Cerebellum (tissue), 4 donors: ENCODE measurements at places on chromosomes 7 and 10. TPM values are rescaled to one million over a fixed set of nuclear protein-coding genes. Genes with fewer than 3 reads are reported as not detected.

- DNase-seq: no peak
Measured at GRCh38 chr7:53811555-53812079, 730.6 kb upstream of the VSTM2A start.

DNA sequence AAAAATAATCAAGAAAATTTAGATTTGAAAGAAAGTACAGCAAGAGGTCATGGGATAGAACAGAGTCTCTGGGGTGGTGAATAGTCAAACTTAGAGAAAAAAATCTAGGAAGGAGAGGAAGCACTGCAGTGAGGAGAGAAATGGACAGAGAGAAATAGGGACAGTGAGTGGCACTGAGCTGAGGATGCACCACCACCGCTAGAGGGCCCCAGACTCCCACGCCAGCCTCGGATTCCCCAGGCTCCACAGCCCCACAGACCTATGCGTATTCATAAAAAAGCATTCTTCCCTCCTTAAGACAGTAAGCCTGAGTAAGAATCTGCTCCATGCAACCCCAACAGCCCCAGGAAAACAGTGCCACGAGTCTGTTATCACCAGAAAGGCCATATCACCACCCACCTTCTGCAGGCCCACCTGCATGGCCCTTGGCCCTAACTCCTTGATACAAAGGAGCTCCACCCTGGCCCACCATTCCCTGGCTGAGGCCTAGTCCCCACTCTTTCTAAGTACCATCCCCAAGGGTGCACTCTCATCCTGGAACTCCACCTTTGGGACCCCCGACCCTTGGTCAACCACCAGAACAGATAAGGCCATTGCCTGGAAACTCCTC, 91.0 kb downstream of the ALOX5 start:
- DNase-seq: peak; percentile 87

DNA sequence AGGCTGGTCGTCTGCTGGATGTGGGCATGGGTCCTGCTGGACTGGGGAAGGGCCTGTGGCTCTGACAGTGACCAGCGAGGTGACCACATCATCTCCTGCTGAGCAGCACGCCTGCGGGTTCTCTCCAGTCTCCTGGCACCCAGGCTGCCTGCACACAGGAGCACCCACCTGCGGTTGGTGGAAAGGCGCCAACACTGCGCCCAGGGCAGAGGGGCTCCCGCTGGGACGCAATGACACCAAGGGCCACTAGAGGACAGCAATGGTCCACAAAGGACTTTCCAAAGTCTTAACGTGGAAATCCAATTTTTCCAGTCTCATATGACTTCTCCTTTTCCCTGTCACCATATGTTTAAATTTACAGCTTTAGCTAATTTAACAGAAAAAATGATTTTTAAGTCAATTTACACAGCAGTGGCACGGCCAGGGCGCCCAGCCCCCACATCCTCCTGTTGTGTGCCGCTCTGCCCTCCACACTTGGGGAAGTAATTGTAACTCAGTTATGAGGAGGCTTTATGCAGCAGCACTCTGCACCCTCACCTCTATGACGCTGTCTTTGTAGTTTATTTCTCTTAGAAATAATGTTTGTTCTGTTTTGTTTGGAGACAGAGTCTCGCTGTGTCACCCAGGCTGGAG, 38.1 kb downstream of the CFAP46 start:
- DNase-seq: peak; percentile 77

DNA sequence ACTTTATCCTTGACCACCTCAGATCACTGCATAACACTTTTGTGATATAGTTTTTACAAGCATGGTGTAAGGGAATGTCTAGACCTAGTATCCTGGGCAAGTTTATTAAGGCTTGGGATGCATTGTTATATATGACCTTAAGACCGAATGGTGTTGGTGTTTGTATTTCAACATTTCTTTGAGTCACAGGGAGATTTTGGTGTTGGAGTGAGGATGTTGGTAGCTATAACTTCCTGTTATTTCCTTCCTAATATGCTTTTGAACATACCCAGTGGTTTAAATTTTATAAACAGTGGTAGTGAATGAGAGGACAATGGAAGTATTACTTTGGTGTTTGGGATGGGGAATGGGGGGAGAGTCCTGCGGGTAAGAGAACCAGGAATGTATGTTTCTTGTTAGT, 2.6 kb downstream of the EXOC4 start:
- no peak for DNase-seq

DNA sequence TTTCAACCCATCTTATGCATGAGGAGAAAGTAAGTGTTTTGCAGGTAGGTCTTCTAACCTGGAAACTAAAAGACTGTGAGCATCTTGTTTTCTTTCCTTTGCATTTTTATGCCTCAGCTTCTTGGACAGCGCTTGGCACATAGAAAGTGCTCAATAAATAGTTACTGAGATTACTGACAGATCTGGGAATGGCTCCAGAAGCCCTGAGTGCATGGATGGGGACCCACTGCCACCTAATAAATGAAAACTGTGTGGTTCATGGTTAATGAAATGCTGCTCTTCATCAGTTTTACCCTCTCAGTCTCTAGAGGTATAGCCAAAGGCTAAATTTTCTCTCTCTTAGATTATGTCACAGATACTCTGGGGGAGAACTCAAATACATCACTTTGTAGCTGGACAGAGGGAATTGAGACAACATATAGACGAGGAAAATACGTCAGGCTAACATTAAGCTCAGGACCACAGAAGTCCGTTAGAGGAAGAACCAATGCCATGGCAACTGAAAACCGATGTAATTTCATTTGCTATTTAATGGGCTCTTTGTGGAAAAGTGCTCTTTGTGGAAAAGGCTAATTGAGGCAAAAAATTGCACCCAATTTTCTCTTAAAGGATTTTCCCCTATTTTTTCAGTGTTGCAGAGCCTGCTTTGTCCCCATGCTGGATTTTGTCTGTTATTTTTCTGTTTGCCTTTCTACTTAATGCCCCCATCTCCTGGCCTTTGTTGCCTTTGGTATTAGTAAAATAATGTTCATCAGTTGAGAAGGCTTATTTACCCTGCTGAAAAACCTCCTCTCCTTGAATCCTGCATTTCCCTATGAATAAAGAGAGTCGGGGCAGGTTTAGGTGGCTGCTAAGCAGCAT, 17.8 kb downstream of the ASB4 start:
- no peak for DNase-seq

DNA sequence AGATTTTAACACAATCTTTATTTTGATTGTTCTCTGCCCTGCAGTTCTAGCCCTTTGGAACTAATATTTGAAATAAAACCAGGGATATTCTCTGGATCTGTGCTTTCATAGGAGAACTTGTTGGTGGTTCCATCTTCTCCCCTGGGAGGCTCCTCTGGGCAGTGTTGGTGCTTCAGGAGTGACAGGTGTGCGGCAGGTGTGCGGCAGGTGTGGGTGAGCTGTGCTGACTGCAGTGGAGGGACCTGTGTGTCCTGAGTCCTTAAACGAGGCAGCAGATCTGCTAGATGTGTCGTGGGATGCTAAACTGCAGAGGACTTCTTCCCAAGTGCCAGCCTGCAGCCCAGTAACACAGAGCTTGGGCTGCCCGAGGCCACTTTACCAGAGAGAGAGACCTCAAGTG, 98.4 kb downstream of the LYZL1 start:
- DNase-seq: no peak

DNA sequence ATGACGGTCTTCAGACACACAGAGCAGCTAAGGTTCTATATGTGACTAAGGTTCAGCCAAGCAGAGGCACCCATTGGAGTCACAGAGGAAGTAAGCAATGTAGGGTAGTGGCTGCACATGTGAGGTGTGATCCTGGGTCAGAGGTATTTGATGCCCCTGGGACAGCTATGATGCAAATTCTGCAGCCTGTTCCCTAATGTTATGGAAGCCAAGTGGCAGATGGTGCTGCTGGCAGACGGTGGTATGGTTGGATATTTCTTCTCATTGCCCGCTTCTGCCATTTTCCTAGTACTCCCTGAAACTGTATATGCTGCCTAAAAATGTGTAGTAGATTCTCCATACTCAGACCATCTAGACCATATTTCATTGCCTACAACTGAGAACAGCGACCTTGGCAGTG, 7.2 kb downstream of the TAS2R16 start:
- peak; percentile 34 for DNase-seq

DNA sequence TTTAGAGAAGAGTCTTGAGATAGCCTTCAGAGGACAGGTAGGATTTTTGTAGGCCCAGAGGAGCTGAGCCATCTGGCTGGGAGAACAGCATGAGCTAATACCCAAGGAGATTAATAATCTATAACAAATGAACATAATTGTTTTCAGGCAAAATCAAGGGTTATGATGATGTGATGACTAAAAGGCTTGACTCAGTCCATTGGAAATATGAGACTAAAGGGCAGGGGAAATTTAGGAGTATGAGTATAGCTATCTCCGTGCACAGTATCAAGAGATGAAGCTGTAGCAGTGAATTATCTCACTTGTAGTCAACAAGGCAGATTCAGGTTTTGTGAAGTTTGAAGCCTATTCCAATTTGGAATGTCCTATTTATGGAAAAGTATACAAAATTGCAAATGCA, 40.1 kb downstream of the CSTF2T start:
- DNase-seq: no peak

GRCh38 chr10:7457478-7458316, 46.9 kb upstream of the SFMBT2 start:
- no peak for DNase-seq

- no peak for DNase-seq
Measured at GRCh38 chr7:111173990-111174389, 83.1 kb downstream of the LRRN3 start.

GRCh38 chr10:110436554-110437350, 61.0 kb upstream of the DUSP5 start:
- DNase-seq: no peak

DNA sequence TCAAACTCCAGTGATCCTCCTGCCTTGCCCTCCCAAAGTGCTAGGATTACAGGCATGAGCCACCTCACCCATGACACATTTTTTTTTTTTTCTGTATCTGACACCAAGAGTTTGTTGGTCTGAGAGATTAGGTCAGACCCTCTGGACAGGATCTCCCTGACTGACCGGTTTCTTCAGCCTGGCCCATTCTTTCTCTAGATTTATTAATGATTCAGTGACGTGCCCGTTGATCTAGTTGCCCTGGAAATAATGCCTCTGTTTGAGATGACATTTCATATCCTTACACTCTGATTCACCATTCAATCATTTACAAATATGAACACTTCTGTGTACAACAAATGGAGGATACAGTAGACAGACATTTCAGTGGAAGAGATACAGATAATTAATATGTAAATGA, 1.4 kb upstream of the ZNF212 start:
- DNase-seq: no peak

GRCh38 chr10:4107285-4107851, 322.4 kb upstream of the KLF6 start:
- no peak for DNase-seq

DNA sequence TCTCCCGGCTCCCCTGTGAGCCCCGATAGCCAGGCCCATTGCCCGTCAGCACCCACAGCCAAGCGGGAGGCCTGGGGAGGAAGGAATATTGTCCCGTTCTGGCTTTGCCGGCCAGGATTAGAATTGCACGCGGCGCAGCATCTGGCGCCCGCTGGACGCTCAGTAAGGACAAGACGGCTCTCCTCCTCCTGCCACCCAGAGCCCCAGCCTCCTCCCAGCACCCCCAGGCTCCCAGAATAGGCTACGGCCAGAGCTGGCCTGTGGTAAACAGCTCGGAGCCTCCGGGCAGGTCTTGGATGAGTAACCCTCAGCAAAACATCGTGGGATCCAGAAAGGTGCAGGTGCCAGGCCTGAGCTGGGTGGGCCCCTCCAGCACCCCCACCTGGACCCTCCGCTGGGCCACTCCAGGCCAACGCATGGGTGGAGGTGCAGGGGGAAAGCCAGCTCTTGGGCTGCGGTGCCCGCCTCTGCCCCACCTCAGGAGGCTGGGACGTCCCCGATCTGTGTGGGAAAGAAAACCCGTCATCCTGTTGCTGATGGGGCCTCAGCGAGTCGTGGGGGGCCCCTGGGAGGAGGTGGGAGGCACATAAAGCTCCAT, 5.8 kb upstream of the FAM20C start:
- no peak for DNase-seq

GRCh38 chr10:45008524-45009161, 7.9 kb downstream of the ZNF22 start:
- DNase-seq: peak; percentile 57

DNA sequence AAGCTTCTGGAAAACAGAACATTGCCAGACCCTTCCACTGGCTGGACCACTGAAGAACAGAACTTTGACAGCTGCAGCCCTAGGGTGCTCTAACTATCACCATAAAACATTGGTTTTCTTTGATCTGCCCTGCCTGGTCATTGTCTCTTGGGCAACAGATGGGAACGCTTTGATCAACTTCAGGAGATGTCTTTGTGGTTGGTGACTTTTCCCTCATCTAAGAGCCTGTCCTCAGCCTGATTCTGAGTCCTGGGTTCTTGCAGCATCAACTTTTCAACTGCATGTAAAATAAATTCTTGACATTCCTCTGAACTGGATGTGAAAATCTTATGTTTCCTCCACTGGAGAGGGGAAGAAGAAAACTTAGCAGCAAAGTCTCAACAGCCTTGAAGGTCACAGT, 53.1 kb upstream of the ZNRF2 start:
- DNase-seq: no peak

GRCh38 chr7:122850528-122850927, 35.7 kb downstream of the CADPS2 start:
- no peak for DNase-seq

DNA sequence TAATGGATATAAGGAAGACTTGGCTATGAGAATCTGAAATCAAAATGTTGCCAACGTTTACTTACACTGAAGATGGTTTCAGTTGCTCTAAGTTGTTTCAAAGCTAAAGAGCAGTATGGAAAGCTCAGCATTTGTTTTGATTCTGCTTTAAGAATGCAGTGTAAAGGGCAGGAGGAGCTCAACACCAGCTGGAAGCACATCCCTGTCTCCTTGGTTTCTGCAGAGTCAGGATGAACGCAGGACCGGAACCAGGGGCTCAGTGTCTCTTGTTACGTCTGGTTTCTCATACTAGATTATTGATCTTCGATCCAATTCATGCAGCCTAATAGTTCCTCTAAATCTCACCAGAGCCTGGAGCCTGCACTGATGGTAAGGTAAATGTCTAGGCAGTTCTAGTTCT, 24.1 kb downstream of the ZRANB1 start:
- no peak for DNase-seq

The CYP3A7 gene
- 0.45 TPM for total RNA-seq

The ANXA8L1 gene
- not detected for total RNA-seq

The MAD1L1 gene
- 25.0 TPM for total RNA-seq

The WNT2 gene
- total RNA-seq: 0.18 TPM

The SPDYE16 gene
- total RNA-seq: 0.27 TPM

The SEMA4G gene
- total RNA-seq: 11.0 TPM

The SYT15B gene
- 0.54 TPM for total RNA-seq

The YKT6 gene
- 43.4 TPM for total RNA-seq

The HTR5A gene
- 2.1 TPM for total RNA-seq

The UNC5B gene
- total RNA-seq: 10.7 TPM

The NPC1L1 gene
- not detected for total RNA-seq

The TSPAN33 gene
- total RNA-seq: 13.6 TPM

The OPN4 gene
- total RNA-seq: not detected

The ANKRD16 gene
- total RNA-seq: 15.9 TPM
